NCI-H1105 treated with DMSO at 0.1 percent for 48 hours (cell line): ENCODE measurements at places on chromosomes 6 and 20.

DNA sequence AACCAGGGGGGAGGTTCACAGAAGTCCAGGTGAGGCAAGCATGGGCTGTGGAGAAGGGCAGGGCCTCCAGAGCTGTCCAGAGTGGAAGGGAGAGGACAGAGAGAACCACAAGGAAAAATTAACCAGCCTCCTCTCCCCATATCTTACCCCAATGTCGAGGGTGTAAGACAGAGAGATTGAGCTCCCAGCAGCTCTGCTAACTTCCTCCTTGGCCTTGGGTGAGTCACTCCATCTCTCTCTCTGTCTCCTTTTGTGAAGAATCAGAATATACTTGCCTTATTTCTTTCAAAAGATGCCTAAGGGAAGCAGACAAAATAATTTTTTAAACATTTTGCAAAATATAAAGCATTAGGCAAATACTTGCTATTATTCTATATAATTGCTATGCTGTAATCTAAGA is 58.3 kb upstream of the IYD start:
- DNase-seq = no peak

DNA sequence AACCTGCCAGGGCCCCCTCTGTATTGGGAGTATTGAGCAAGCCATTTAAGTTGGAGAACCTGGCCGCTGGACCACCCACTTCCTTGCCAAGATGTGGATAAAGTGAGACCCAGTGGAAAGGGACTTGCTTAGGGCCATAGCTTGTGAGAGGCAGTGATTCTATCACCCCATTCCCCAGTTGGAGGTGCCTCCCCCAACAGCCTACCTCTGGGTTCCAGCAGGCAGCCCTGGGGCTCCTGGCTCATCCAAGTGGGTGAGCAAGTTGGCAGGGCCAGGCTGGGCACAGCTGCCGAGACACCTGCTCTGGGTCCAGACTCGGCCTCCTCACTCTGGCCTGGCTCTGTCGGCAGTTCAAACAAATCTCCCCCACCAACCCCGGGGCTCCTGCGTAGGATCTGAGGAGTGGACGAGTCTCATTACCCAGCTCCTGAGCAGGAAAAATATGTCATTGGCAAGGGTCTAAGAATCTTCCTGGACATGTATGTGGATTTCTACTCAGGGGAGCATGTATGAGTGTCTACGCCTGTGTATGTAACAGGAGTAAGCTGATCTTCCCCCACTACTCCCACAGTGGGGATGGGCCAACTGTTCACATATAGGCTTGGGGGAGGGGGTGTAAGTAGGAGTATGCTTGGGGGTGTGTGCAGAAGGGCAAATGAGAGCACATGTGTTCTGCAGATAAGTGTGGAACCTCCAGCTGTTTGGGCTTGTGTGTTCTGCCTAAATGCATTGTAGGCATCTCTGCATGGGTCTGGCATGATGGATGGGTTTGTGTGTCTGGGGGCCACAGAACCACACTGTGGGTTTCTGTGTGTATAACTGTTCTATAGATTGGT is 1.9 kb downstream of the ID1 start:
- DNase-seq = peak; percentile 92

- DNase-seq = no peak
Measured at GRCh38 chr6:112199001-112199403, 55.4 kb downstream of the LAMA4 start.

DNA sequence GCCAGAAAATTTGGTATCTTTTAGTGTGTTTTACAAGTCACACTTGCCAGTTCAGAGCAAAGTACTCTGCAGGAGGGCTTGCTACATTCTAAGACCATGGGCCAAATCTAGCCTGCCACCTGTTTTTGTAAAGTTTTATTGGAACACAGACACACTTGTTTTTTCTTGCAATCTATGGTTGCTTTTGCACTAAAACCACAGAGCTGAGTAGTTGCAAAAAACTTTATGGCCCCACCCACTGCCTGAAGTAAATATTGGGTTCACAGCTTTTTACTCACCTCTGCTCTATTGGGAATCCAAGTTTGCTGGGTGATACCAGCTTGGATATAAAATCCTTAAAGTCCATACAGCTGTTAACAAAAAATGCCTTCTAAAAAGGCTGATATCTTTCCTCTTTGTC is 109.0 kb downstream of the ZFP64 start:
- no peak for DNase-seq

DNA sequence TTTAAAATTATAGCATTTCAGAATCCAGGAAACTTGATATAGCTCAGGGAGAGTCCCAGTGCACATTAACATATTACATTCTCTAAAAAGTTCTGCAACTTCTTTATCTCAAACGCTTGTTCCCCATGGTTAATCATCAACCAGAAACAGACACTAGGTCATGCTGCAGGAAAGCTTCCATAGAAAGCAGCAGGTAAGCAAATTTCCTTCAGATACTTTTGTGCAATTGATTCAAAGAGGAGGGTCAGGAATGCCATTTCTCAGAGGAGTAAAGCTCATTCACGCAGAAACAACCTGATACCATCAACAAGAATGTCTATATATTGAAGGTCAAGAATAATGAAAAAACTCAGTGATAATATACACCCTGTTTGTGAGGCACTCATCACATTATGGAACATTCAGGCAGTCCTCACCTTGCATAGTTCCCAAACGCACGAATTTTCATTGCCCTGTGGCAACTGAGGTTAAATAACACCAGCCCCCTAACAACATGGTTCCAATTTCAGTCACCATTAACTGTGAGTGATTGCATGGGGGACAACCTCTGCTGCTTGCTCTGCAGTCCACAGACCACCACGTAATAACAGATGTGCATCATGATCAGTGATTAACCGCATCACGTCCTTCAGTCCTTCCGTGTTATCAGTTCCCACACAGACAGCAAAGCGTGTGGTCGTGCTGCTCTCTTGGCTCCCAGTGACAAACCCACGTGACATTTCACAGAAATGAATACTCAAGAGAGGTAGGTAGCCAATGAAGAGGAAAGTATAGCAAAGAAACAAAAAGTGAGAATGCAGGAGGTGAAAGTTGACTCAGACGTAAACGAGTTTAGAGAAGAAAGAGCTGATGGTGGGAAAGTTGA is 95.7 kb downstream of the LY86 start:
- no peak for DNase-seq

GRCh38 chr6:154209555-154209954 is 147.0 kb downstream of the IPCEF1 start:
- no peak for DNase-seq

GRCh38 chr20:8175741-8176675 is 43.9 kb downstream of the PLCB1 start:
- no peak for DNase-seq

GRCh38 chr20:23399568-23400241 is 21.6 kb downstream of the NAPB start:
- DNase-seq = no peak

GRCh38 chr6:160462551-160463109 is 114.5 kb downstream of the SLC22A3 start:
- DNase-seq = no peak

- no peak for DNase-seq
Measured at GRCh38 chr20:52096117-52096516, 95.5 kb downstream of the ZFP64 start.

DNA sequence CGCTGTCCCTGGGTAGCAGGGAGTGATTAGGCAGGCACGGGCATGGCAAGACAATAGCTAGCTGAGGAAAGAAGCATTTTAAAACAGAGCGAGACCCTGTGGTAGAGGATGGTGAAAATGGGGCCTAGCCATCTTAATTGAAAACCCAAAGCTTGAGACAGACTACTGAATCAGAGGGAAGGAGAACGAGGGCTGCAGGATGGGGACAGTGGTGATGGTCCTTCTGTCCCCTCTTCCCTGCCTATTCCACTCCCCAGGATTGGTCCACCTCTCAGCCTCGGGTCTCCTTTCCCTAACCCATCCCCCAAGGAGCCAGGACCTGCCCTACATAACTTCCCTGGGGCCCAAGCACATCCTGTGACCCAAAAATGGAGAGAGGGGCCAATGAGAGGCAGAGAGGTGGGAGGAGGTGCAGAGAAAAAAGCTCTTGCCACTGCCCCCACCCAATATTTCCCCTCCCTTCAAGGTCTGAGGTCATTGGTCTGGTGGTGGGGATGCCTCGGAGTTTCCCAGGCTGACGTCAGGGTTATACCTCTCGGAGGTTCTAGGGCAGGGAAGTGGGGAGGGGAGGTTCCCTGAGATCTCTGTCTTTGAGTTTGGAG is 884 bp upstream of the CUTA start:
- DNase-seq = no peak

- no peak for DNase-seq
Measured at GRCh38 chr20:61349447-61350165, 97.5 kb downstream of the CDH4 start.

DNA sequence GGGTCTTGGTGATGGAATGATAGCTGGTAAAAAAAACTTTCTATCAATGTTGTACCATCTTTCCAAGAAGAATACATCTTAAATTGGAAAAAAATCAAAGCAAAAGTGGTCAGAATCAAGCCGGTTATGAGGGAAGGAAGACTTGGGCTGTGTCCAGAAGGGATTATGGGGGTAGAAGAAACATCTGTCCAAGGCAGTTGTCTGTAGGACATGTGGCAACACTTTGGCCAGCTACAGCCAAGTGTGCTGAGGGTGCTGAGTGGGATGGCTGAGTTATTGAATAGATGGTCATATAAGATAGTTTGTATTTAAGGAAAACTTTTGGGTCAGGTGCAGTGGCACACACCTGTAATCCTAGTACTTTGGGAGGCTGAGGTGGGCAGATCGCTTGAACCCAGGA is 38.4 kb downstream of the INSM1 start:
- no peak for DNase-seq

DNA sequence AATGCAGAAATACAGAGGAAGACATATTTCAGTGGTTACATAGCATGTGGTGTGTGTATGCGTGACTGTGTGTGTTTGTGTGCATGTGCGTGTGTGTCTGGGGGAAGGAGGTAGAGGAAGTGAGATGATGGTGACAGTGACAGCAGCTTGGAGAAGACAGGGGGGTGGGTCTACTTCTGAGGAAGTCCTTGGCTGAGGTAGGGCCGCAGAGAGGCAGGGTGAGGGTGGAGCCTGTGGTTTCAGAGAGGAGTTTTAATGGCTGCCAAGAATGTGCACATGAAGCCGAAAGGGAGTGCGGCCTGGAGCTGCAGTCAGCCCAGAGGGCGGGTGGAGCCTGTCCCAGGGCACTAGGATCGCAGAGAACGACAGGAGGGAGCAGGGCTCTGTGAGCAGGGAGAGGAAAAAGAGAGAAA is 22.7 kb upstream of the RNF24 start:
- DNase-seq = no peak

- no peak for DNase-seq
Measured at GRCh38 chr6:26544473-26544872, 6.3 kb downstream of the HMGN4 start.

DNA sequence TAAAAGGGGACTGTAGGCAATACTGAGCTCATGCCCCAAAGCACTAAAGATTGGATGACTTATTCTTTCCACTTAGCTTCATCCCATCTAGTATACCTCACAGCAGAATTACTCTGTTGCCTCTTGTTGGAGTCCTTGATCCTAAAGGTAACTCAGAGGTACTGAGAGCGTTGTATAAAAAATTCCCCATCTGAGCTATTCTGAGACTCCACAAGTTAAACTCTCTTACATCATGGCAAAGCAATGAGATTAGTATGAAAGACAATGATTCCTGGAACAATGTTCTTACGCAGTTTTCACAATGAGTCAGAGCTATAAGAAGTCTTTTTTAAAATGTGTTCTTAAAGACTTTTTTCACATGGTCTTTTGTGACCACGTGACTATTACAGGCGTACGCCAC is 370.1 kb downstream of the ADGRB3 start:
- no peak for DNase-seq

- DNase-seq = no peak
Measured at GRCh38 chr6:56430629-56431600, 183.5 kb upstream of the COL21A1 start.

GRCh38 chr6:156593127-156593526 is 184.1 kb upstream of the ARID1B start:
- no peak for DNase-seq

DNA sequence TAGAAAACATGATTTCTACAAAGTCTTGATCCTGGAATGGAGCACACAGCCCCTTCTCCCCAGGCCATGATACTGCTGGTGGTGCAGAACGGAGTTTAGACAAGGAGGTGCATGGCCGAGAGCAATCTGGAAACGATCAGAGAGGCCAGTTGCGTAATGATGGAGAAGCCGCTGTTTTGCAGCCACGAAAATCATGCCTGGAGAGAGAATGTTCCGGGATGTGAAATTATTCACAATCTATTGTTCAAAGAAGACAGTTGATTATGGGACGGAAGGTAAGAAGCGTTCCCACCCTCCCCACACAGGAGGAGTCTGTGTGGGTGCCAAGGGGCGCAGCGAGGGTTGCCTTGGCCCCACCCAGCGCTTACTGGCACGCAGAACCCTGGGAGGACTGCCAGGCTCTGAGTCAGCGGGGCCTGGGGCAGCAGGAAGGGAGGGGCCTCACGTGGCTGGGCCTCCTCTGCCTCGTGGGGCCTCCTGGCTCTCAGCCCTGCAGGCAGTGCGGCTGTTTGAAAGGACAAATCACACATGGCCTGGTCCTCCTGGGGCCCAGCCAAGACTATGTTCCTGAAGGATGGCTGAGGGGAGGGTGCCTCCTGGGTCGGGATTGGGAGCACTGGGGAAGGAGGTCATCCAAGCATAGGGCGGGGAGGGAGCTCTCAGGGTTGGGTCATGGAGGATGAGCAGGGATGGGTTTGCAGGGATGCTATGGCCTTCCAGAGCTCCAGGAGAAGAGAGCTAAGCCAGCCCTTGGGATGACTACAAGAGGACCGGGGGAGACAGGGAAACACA is 8.7 kb upstream of the AP5S1 start:
- peak; percentile 92 for DNase-seq

GRCh38 chr20:8621001-8621400 is 447.9 kb upstream of the PLCB4 start:
- DNase-seq = no peak

DNA sequence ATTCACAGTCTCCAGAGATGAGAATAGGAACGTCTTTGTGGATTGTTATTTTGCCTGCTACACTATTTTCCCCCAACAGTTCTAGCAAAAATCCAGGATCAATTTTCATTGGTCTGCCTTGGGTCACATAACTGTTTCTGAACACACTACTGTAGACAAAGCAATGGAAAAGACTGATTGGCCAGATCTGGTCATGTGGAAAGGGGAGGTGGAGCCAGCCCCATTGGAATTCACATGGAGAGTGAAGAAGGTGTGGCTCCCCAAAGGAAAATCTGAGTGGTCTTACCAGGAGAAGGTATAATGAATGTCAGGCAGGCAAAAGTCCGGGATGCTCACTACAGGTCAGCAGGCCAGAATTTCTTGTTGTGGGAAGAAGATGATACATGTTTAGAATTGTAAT is 9.5 kb upstream of the TP53RK start:
- no peak for DNase-seq

DNA sequence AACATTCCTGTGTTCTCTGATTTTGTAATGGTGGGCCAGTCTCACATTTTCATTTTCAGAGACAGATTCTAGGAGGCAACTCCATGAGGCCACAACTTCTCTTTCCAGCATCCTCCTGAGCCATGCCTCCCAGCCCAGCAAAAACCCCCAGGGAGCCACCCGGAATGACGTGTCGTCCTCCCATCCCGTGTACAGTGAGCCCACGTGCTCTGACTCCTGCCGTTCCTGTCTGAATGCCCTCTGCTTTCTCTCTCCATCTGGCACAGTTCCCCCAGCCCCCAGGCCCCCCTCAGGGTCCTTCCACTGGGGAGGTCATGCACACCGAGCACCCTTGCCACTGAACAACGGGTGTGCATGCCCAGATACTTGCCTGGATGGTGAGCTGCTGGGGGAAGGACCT is 38.0 kb downstream of the C20orf203 start:
- DNase-seq = no peak
